GM23248 (cell line): ENCODE measurements at places on chromosomes 4 and X. TPM values are rescaled to one million over a fixed set of nuclear protein-coding genes. Genes with fewer than 3 reads are reported as not detected.

The CFAP99 gene
- total RNA-seq = not detected in 2 replicates

- no peaks in the 10 kb centered on the region for H3K4me1 ChIP-seq
- no peak for DNase-seq
- no peak overlapping the region for H3K4me3 ChIP-seq
- H3K27ac ChIP-seq = no peak overlapping the region
- H3K27me3 ChIP-seq = peaks cover 11% of the 10 kb centered on the region; the same call in 1 of the 2 replicates
These were observed 1.7 kb downstream of the GABRQ start for GRCh38 chrX:152639426-152639825.

- no peak overlapping the region for H3K27ac ChIP-seq
- DNase-seq = no peak
- H3K4me1 ChIP-seq = no peaks in the 10 kb centered on the region
- no peaks in the 10 kb centered on the region for H3K27me3 ChIP-seq
- no peaks in the 10 kb centered on the region for H3K36me3 ChIP-seq
These were observed 10.7 kb downstream of the TRPC5OS start for GRCh38 chrX:111886678-111887077.

GRCh38 chr4:104524026-104524425 is 29.3 kb upstream of the CXXC4 start:
- no peak for DNase-seq
- no peak overlapping the region for H3K27ac ChIP-seq
- H3K36me3 ChIP-seq = no peaks in the 10 kb centered on the region
- no peak overlapping the region for H3K4me3 ChIP-seq

- H3K36me3 ChIP-seq = no peaks in the 10 kb centered on the region
- peaks cover 29% of the 10 kb centered on the region for H3K4me1 ChIP-seq
- no peaks in the 10 kb centered on the region for H3K27me3 ChIP-seq
- DNase-seq = peak; percentile 26
- 0 out of 2 replicates have a peak overlapping the region, but pooled peaks have one; percentile 12 for H3K27ac ChIP-seq
These were observed 22.5 kb upstream of the GPR34 start for GRCh38 chrX:41666251-41666650.

GRCh38 chrX:41118156-41118555 is 32.9 kb downstream of the USP9X start:
- H3K4me1 ChIP-seq = peaks cover 21% of the 10 kb centered on the region
- no peak overlapping the region for H3K27ac ChIP-seq
- no peak overlapping the region for H3K4me3 ChIP-seq
- H3K36me3 ChIP-seq = no peaks in the 10 kb centered on the region
- H3K27me3 ChIP-seq = no peaks in the 10 kb centered on the region

DNA sequence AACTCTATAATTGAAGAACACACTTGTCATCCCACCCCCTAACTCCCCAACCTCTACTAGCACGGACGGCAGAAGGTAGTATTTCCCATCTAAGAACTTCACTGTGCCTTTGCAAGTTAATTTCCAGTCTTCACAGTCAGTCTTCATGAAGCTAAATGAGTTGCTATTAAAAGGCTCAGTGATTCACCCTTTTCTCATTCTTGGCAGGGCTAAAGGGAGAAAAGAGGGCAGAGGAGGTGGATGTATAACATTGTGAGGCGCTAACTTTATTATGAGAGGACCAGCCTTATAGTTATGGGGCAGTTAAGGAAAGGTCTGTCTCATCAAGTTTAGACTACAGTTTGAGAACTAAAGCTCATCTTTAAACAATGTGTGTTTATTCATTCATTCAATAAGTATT is 161.0 kb upstream of the S100G start:
- no peak overlapping the region for H3K4me3 ChIP-seq
- H3K36me3 ChIP-seq = no peaks in the 10 kb centered on the region
- H3K4me1 ChIP-seq = peaks cover 15% of the 10 kb centered on the region
- no peaks in the 10 kb centered on the region for H3K27me3 ChIP-seq
- peak; percentile 43 for DNase-seq
- H3K27ac ChIP-seq = no peak overlapping the region

GRCh38 chr4:113189546-113189945 is 140.1 kb downstream of the ANK2 start:
- no peaks in the 10 kb centered on the region for H3K27me3 ChIP-seq
- no peak overlapping the region for H3K27ac ChIP-seq
- no peak overlapping the region for H3K4me3 ChIP-seq
- DNase-seq = no peak

The TMEM33 gene
- 30.4 and 44.6 TPM in 2 replicates for total RNA-seq

DNA sequence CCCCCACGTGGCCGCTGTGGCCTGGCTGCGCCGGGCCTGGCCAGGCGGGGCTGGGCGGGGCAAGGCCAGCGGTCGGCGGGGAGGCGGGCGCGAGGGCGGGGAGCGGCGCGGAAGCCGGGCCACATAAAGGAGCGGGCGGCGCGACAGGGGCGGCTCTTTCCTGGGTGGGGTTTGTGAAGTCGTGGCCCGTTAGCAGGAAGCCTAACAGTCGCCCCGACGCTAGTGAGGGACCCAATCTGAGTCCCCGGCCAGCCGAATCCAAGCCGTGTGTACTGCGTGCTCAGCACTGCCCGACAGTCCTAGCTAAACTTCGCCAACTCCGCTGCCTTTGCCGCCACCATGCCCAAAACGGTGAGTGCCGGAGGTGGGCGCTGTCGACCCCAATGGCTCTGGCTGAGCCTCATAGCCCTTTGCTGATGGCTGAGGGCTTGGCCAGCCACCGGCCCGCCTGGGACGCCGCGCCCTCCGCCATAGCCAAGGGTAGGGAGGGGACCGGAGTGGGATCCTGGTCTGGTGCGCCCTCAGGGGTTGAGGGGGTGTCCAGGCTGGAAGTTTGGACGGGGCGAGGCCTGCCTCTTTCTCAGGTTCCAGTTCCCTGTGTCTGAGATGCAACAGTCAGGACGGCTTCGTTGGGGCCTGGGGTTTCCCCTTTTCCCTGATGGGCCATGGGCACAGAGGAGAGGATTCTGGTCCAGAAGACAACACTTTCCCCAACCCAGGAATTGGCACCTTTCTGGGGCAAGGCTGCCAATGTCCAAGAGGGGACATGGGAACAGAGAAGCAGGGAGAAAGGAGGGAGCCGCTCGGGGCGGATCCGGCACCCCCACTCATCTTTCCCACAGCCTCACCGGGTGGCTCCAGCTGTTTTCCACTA is at the start of gene MSN:
Gene MSN, plus strand, starts transcription at position 152 of the 874 bp plus-strand sequence. Its CDS starts 188 bp downstream, at position 340.
- H3K4me1 ChIP-seq = peaks cover 25% of the 10 kb centered on the region; the same call in 1 of the 2 replicates
- H3K36me3 ChIP-seq = no peaks in the 10 kb centered on the region
- H3K27ac ChIP-seq = peak within 1 kb of the TSS; percentile 99
- peak; percentile 79 for DNase-seq

- no peak for DNase-seq
- H3K4me1 ChIP-seq = 0 out of 2 replicates have a peak, but pooled peaks cover under 1% of the 10 kb centered on the region
- H3K36me3 ChIP-seq = no peaks in the 10 kb centered on the region
These were observed 25.4 kb downstream of the TMSB4X start for GRCh38 chrX:13000301-13000811.

- no peaks in the 10 kb centered on the region for H3K4me1 ChIP-seq
- DNase-seq = no peak
- H3K36me3 ChIP-seq = no peaks in the 10 kb centered on the region
- H3K4me3 ChIP-seq = no peak overlapping the region
- no peaks in the 10 kb centered on the region for H3K27me3 ChIP-seq
These were observed 532.0 kb upstream of the SPANXN1 start for GRCh38 chrX:144715337-144715736.

DNA sequence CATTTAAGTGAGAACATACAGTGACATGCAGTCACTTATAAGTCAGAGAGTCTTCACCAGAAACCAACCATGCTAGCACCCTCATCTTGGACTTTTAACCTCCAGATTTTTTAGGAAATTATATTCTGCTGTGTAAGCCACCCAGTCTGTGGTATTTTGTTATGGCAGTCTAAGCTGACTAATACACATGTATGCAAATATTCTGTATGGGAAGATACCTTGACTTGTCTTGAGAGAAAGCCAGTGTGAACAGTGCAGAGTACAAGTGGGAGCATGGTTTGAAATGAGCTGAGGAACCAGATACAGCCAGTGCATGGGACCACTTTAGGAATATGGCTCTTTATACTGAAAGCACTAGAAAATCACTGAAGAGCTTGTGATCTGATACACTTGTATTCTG is 110.4 kb upstream of the MAP9 start:
- H3K27ac ChIP-seq = no peak overlapping the region
- no peak for DNase-seq
- no peak overlapping the region for H3K4me3 ChIP-seq
- H3K36me3 ChIP-seq = no peaks in the 10 kb centered on the region
- H3K27me3 ChIP-seq = no peaks in the 10 kb centered on the region
- H3K4me1 ChIP-seq = no peaks in the 10 kb centered on the region

GRCh38 chr4:102168580-102168979 is 176.7 kb downstream of the SLC39A8 start:
- H3K27ac ChIP-seq = no peak overlapping the region
- H3K4me3 ChIP-seq = no peak overlapping the region
- no peak for DNase-seq
- H3K4me1 ChIP-seq = no peaks in the 10 kb centered on the region
- no peaks in the 10 kb centered on the region for H3K36me3 ChIP-seq

- no peaks in the 10 kb centered on the region for H3K27me3 ChIP-seq
- no peak overlapping the region for H3K4me3 ChIP-seq
These were observed 78.9 kb upstream of the MTM1 start for GRCh38 chrX:150489359-150490015.

GRCh38 chrX:125293850-125294780 is 25.6 kb upstream of the TEX13C start:
- no peak overlapping the region for H3K4me3 ChIP-seq
- H3K27me3 ChIP-seq = no peaks in the 10 kb centered on the region
- H3K4me1 ChIP-seq = no peaks in the 10 kb centered on the region
- no peaks in the 10 kb centered on the region for H3K36me3 ChIP-seq
- no peak for DNase-seq

GRCh38 chrX:65874765-65875164 is 165.1 kb downstream of the VSIG4 start:
- no peak overlapping the region for H3K27ac ChIP-seq
- H3K36me3 ChIP-seq = no peaks in the 10 kb centered on the region
- no peak overlapping the region for H3K4me3 ChIP-seq
- H3K4me1 ChIP-seq = no peaks in the 10 kb centered on the region

GRCh38 chr4:104967034-104967401 is 179.7 kb upstream of the TET2 start:
- H3K4me3 ChIP-seq = no peak overlapping the region
- no peaks in the 10 kb centered on the region for H3K4me1 ChIP-seq
- H3K27ac ChIP-seq = no peak overlapping the region
- no peaks in the 10 kb centered on the region for H3K36me3 ChIP-seq
- DNase-seq = no peak
- H3K27me3 ChIP-seq = no peaks in the 10 kb centered on the region

- no peak for DNase-seq
- H3K27me3 ChIP-seq = no peaks in the 10 kb centered on the region
- H3K36me3 ChIP-seq = no peaks in the 10 kb centered on the region
- H3K27ac ChIP-seq = no peak overlapping the region
- H3K4me3 ChIP-seq = no peak overlapping the region
- H3K4me1 ChIP-seq = no peaks in the 10 kb centered on the region
These were observed 174.4 kb upstream of the SPIN4 start for GRCh38 chrX:63525491-63525890.

DNA sequence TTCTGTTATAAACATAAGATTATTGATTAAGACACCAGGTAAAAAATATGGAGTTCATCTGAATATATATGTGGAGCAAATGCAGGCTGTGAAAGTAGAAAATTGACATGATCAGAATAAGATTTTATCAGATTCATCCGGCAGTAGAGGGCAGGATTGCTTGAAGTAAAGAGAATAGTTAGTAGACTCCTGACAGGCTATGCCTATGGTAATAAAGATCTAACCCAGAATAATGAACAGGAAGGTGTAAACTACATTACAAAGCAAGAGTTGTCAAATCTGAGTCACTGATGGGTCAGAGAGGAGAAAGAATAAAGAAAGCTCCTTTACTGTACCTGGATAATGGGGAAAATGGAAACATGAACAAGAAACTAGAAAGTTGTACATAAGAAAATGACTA is 20.8 kb upstream of the TMEM184C start:
- H3K27ac ChIP-seq = no peak overlapping the region
- H3K27me3 ChIP-seq = no peaks in the 10 kb centered on the region
- peak; percentile 28 for DNase-seq
- no peak overlapping the region for H3K4me3 ChIP-seq
- peaks cover 25% of the 10 kb centered on the region for H3K4me1 ChIP-seq

DNA sequence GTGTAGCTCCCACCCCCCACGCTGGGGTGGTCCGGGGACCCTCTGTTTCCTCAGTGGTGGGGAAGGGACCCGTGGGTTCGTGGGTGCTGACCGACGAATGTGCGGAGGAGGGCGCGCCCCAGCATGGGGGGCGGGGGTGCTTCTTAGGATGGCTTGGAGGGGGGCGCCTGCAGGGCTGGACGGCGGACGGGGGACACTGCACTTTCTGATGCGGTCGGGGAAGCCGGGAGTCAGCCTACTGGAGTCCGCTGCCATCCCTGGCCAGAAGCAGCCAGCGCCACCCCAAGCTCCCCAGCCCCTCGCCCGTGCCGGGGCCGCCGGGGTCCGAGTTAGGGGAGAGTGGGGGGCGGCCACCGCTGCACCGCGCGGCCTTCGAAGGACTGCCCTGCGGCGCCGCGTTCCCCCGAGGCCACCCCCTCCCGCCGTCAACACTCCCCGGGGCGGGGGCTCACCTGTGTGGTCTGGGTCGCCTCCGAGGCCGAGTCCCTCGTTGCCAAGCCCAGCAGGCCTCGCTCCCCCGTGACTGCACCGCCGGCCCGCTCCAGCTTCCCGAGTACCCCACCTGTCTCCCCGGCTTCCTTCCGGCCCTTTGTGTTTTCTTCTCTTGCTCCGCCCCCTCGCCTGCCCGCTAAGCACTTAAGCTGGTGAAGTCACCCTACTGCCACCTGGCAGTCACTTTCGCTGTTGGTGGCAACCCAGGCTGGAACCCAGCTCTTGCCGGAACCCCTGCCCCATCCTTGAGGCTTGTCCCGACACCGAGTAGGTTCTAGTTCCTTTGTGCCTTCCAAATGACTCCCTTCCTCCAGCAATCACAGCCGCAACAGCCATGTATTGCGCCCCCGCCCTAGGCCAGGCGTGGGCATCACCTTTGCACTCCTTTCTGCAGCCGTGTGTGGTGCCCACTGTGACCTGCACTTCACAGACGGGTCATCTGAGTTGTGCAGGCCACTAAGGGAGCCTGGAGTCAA is at the start of gene OCIAD2:
Gene OCIAD2, minus strand, starts transcription at position 569 of the 968 bp plus-strand sequence. CDS start 2,225 bp downstream, outside the sequence.
- peak; percentile 61 for DNase-seq
- H3K36me3 ChIP-seq = no peaks in the 10 kb centered on the region
- H3K27me3 ChIP-seq = no peaks in the 10 kb centered on the region
- peak within 1 kb of the TSS; percentile 74 for H3K4me3 ChIP-seq
- peaks cover 16% of the 10 kb centered on the region for H3K4me1 ChIP-seq

GRCh38 chr4:98639523-98639922 is 18.9 kb downstream of the TSPAN5 start:
- H3K27ac ChIP-seq = peak overlapping the region; percentile 50
- peak; percentile 24 for DNase-seq
- peak overlapping the region; percentile 57 for H3K4me3 ChIP-seq
- peaks cover 44% of the 10 kb centered on the region for H3K4me1 ChIP-seq
- no peaks in the 10 kb centered on the region for H3K36me3 ChIP-seq
- no peaks in the 10 kb centered on the region for H3K27me3 ChIP-seq

The OTC gene
- total RNA-seq = not detected in 2 replicates

The PLXNB3 gene
- 12.5 and 13.5 TPM in 2 replicates for total RNA-seq
